ENCODE measurements at places on chromosomes 16 and 17.

DNA sequence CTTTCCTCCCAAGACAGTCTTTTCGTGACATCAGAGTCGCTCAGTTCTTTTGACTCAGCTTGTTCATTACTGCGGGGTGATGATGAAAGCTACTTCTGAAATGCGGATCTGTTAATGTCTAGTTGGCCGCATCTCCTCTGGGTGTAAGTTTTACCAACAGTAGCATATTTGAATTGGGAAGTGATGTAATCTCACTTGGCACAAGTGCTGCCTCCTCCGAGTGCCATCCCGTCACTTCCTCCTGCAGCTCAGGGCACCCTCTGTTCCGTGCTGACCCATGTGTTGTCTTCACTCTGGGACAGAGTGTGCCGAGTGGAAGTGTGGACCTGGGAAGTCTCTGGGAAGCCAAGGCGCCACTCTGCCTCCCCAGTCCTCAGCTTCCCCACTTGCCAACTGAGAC lies 8.9 kb downstream of the ADAD2 start:
- no peak for DNase-seq

DNA sequence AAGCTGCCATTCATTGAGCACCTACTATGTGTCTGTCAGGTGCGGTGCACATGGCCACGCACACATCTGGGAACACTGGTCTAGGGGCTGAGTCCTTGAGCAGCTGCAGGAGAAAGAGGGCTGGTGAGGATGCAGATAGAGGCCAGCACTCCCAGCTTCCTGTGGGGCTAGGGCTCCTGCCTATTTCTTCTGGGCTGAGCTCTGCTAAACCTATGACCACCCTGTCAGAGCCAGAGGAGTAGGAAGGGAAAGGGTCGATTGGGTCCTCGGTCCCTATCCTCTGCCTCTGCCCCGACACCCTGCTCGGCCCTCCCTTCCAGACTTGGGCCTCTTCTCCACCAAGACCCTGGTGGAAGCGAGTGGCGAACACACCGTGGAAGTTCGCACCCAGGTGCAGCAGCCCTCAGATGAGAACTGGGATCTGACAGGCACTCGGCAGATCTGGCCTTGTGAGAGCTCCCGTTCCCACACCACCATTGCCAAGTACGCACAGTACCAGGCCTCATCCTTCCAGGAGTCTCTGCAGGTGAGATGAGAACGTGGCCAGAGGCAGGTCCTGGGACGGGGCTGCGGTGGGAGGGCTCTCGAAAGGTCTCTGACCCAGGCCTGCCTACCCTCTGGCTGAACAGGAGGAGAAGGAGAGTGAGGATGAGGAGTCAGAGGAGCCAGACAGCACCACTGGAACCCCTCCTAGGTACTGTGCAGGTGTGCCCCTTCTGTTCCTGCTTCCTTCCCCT lies 4.0 kb upstream of the TMEM88 start:
- no peak for DNase-seq

DNA sequence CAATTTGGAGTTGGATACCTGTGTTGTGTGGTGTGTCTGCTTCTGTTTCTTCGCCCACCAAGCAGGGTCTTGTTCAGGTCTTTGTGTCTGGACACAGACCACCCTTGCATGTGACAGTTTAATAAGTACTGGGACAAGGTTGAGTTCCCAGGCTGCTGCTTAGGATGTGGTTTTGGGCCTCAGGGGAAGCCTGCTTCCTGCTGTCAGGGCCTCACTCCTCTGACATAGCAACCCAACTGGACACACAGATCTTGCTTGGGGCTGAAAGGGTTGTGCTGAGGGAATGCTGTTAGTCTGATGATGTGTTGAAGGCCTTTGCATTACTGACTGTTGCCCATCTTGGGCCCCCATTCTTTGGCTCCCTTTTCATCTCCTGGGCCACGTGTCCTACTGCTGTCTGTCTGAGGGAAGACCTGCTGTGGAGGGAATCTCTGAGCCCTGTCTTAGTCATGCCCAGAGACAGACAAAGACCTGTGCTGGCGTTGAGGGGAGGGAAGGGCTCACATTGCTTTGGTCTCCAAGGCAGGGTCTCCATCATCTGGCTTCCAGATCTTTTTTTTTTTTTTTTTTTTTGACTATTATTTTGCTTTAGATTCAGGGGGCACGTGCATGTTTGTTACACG lies 4.7 kb upstream of the TGFB1I1 start:
- DNase-seq = no peak

- DNase-seq = no peak
Measured at GRCh38 chr16:51937771-51938170, 609.2 kb downstream of the TOX3 start.

- DNase-seq = no peak
Measured at GRCh38 chr17:32020943-32021614, 13.9 kb downstream of the LRRC37B start.

- DNase-seq = no peak
Measured at GRCh38 chr16:17367036-17367435, 103.7 kb downstream of the XYLT1 start.

DNA sequence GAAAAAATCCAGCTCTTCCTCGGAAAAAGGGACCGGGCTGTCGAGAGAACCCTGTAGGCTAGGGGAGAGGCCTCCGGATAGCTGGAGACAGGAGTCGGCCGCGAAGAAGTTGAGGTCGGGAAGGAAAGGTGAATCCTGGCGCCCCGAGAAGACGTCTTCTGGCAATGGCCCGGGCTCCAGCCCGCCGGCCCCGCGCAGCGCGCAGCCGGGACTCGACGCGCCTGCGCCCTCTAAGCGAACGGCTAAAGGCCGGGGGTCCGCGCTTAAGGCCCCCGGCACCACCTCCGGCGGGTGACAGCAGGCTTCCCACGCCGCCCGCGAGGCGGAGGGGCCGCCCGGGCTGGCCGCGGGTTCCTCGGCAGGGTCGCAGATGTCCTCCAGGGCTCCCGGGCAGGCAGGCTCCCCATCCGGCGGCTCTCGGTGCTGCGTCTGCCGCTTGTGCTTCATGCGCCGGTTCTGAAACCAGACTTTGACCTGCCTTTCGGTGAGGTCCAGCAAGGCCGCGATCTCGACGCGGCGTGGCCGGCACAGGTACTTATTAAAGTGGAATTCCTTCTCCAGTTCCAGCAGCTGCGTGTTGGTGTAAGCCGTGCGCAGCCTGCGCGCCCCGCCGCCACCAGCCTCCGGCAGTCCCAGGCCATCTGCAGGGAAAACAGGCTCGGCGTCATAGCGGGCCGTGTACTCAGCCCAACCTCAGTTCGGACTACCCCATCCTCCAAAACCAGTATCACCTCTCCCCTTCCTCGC lies 1.6 kb downstream of the HOXB2 start:
- DNase-seq = no peak

GRCh38 chr17:82063424-82064415 lies 1.9 kb downstream of the DUS1L start:
- no peak for DNase-seq

DNA sequence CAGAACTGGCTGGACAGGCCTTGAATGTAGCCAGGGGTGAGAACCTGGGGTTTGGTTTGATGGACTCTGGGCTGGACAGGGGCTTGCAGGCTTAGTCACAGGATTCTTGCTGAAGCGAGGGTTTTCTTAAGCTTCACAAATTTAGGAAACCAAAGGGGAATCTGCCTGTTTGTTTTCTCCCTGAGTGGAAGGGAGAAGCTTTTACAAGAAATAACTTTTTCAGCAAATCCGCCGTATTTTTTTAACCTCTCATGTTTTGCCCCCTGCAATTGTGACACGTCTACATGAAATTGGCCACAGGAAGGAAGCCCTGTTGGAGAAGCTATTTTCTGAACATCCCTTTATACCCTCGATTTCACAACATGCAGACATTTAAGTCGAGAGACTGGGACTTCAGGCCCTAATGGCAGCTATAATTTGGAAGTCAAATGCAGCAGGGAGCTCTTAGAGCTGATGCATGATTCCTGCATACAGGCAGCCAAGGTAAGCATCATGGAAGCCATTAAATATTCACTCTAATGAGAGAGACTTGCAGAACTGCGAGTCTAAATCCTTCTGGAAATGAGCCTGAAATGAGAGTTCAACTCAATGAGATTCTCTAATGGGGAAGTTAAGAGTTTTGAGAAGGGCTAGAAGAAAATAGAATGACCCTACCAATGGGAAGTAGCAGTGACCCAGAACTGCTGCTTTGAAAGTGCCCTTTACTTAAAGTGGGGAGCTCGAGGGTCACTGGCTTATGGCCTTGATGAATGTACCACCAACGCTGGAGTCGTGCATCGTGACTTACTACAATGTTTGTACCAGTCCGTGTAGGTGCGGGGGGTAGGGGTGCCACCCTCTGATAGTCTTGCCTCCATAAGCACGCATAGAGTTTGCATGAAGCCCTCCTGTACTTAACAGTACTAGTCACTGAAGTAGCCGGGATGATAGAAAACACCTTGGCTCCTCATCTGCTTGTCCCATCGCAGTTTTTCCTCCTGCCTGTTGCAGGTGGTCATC lies 45.1 kb upstream of the IRF8 start:
- DNase-seq = no peak

- no peak for DNase-seq
Measured at GRCh38 chr17:57541472-57542394, 203.4 kb downstream of the CCDC182 start.

DNA sequence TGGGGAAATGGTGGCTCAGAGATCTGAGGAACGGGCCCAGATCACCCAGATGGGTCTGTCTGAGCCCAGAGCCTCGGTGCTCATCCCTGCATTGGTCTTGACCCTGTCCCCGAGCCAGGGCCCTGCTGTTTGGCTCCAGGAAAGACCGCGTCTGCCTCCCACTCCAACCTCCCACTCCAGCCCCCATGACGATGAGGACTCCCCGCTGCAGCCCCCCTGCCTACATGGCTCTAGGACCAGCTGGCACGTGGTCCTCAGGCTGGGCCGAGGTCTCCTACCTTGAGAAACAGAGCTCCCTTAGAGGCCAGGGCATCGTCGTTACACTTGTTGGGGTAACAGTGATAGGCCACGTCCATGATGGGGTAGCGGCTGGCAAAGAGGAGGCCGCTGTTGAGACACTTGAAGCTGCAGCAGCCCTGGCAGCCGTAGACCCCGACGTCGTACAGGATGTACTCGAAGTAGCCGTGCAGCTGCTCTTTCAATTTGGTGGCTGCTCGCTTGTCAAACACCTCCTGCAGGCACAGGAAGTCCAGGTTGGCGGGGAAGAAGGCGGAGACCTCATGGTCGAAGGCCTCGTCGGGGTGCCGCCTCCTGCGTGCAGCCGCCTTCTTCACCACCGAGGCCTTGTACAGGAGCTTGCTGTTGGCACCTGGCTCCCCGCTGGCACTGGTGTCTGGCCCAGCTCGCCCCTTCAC lies 59.9 kb downstream of the PRMT7 start:
- no peak for DNase-seq

- no peak for DNase-seq
Measured at GRCh38 chr17:66337866-66338485, 35.6 kb downstream of the PRKCA start.
